CD4-positive, alpha-beta memory T cell (primary cell): ENCODE measurements at places on chromosomes 2 and 18. TPM values are rescaled to one million over a fixed set of nuclear protein-coding genes. Genes with fewer than 3 reads are reported as not detected.

BCL11A gene
- 0.12 TPM for total RNA-seq

DNA sequence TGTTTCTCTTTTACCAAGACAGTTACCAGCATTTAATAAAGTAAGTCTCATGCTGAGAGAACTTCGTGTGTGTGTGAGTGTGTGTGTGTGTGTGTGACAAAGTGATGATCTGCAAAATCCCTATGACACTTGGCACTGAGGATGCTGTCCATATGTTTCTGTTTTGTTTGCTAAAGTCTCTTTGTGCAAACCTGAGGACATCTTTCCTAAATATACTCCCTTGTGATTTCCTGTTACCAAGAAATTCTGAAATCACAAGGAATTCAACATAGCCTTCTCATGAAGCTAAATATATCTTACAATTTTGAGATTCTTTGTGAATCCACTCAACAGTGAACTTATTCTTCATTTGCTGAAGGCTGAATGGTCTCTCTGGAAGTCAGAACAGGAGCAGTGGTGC lies 1359.7 kb upstream of the NRXN1 start:
- no peak for DNase-seq

MEMO1 gene
- 42.0 TPM for total RNA-seq

GATA6 gene
- not detected for total RNA-seq

- no peak for DNase-seq
Measured at GRCh38 chr18:54822872-54823845, 5.1 kb upstream of the RAB27B start.

- DNase-seq: no peak
Measured at GRCh38 chr2:24970483-24971285, 1.1 kb downstream of the DNAJC27 start.

GRCh38 chr2:240302933-240303595 lies 132.4 kb upstream of the GPC1 start:
- no peak for DNase-seq
